ENCODE measurements at places on chromosomes 5 and 9. TPM values are rescaled to one million over a fixed set of nuclear protein-coding genes. Genes with fewer than 3 reads are reported as not detected.

TNFSF15 gene
- 0.05 TPM for total RNA-seq

OLFM1 gene
- total RNA-seq: 23.2 TPM

- no peaks in the 10 kb centered on the region for H3K36me3 ChIP-seq
- H3K4me1 ChIP-seq: peaks cover 6% of the 10 kb centered on the region
- H3K27me3 ChIP-seq: no peaks in the 10 kb centered on the region
- no peak overlapping the region for H3K27ac ChIP-seq
- DNase-seq: no peak
These were observed 37.6 kb downstream of the PAM start for GRCh38 chr5:102792705-102793104.

GRCh38 chr5:143051244-143052058, 281.3 kb downstream of the ARHGAP26 start:
- no peak for DNase-seq
- H3K4me3 ChIP-seq: no peak overlapping the region
- H3K27me3 ChIP-seq: no peaks in the 10 kb centered on the region
- H3K27ac ChIP-seq: no peak overlapping the region
- H3K36me3 ChIP-seq: no peaks in the 10 kb centered on the region

DNA sequence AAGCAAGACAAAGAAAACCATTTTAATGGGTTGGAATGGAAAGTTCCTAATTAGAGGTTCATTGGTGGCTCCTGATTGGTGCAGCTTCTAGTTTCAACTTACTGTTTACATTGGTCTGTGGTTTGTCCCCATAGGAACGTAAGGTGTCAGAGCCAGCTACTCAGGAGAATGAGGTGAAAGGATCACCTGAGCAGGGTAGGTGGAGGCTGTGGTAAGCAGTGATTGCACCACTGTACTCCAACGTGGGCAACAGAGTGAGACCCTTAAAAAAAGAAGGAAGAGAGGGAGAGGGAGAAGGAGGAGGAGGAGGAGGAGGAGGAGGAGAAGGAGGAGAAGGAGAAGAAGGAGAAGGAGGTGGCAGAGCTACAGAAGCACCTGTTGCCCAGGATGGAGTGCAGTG, 30.4 kb downstream of the KCNIP1 start:
- peaks cover 7% of the 10 kb centered on the region for H3K4me1 ChIP-seq
- H3K36me3 ChIP-seq: no peaks in the 10 kb centered on the region
- H3K27me3 ChIP-seq: peaks cover 33% of the 10 kb centered on the region
- DNase-seq: peak; percentile 52
- H3K4me3 ChIP-seq: no peak overlapping the region

DNA sequence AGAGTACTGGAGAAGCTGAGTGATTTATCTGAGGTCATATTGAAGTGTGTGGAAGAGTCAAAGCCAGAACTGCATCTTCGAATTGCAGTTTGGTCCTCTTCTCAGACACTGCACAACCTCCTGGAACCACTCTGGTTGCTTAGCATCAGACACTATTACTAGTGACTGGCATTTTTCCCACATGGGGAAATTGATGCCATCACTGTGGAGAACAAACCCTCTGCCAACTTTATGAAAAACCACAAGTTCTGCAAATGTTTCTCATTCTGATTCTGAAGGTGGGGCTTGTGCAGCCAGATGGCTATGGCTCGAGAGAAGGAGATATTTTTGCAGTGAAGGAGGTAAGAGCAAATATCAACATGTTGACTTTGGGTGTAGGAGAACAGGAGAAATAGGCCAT, 67.2 kb downstream of the KCTD16 start:
- H3K27me3 ChIP-seq: no peaks in the 10 kb centered on the region
- no peak overlapping the region for H3K27ac ChIP-seq
- DNase-seq: no peak
- no peak overlapping the region for H3K4me3 ChIP-seq

GRCh38 chr5:81225463-81225862, 7.7 kb upstream of the CKMT2 start:
- H3K27ac ChIP-seq: no peak overlapping the region
- DNase-seq: no peak
- H3K27me3 ChIP-seq: no peaks in the 10 kb centered on the region

GRCh38 chr5:83632874-83633273, 87.8 kb downstream of the HAPLN1 start:
- no peak for DNase-seq
- peaks cover 6% of the 10 kb centered on the region for H3K4me1 ChIP-seq
- no peak overlapping the region for H3K27ac ChIP-seq
- no peak overlapping the region for H3K4me3 ChIP-seq

DNA sequence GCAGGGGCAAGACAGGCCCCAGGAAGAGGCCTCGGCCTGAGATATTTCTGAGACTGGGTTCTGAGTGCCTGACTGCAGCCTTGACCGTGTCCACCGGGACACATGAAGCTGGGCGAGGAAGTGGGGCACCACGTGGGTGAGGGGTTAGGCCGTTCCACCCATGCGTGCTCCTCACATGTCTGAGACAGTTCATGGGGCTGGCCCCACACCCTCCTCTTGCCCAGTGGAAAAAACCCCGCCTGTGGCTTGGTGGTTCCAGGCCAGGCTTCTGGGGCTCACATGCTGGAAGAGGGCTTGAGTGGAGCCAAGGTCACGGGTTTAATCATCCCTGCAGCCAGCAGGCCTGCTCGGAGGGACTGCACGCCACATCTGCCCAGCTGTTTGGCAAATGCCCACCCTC, 11.4 kb downstream of the HMCN2 start:
- no peak overlapping the region for H3K4me3 ChIP-seq
- H3K4me1 ChIP-seq: no peaks in the 10 kb centered on the region
- no peak overlapping the region for H3K27ac ChIP-seq
- DNase-seq: no peak
- H3K36me3 ChIP-seq: no peaks in the 10 kb centered on the region

- no peaks in the 10 kb centered on the region for H3K36me3 ChIP-seq
- H3K27ac ChIP-seq: no peak overlapping the region
- no peak overlapping the region for H3K4me3 ChIP-seq
- DNase-seq: no peak
- peaks cover 18% of the 10 kb centered on the region for H3K4me1 ChIP-seq
These were observed 20.0 kb downstream of the ANKH start for GRCh38 chr5:14851597-14851996.

GRCh38 chr5:149799119-149799623, 69.1 kb downstream of the PPARGC1B start:
- no peak overlapping the region for H3K4me3 ChIP-seq
- no peak overlapping the region for H3K27ac ChIP-seq
- H3K27me3 ChIP-seq: no peaks in the 10 kb centered on the region
- H3K4me1 ChIP-seq: peaks cover 9% of the 10 kb centered on the region
- H3K36me3 ChIP-seq: no peaks in the 10 kb centered on the region
- no peak for DNase-seq

- H3K27me3 ChIP-seq: no peaks in the 10 kb centered on the region
- H3K27ac ChIP-seq: no peak overlapping the region
- peaks cover 41% of the 10 kb centered on the region for H3K36me3 ChIP-seq
- no peak overlapping the region for H3K4me3 ChIP-seq
- DNase-seq: no peak
These were observed 52.4 kb downstream of the ERGIC1 start for GRCh38 chr5:172886476-172886875.
